ENCODE measurements at places on chromosomes 7 and 10.

DNA sequence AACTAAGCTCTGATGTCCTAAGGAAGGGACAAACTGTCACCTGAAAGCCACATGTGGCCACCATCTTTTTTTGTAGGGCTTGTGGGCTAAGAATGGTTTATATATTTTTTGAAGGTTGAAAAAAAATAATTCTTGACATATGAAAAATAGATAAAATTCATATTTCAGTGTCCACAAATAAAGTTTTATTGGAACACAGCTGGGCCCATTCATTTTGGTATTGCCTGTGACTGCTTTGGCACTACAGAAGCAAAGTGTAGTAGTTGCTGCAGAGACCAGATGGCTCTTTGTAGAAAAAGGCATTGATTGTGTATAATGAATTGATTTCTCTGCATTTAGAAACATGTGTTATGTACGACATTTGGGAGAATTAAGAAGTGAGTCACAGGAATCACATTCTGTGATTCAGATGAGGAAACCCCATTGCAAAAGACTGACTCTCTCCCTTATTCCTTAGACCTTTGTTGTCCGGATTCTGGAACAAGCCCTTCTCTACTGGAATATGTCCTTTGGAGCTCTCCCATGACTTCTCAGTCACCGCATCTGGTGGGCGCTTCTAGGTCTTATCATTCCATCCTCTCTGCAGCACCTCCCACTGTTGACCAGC is 438.7 kb downstream of the LRMDA start:
- H3K4me3 ChIP-seq, result no peak overlapping the region
- DNase-seq, result no peak
- H3K27me3 ChIP-seq, result no peaks in the 10 kb centered on the region
- H3K36me3 ChIP-seq, result no peaks in the 10 kb centered on the region

- H3K4me1 ChIP-seq, result peaks cover 9% of the 10 kb centered on the region
- peaks cover 26% of the 10 kb centered on the region for H3K36me3 ChIP-seq
- H3K4me3 ChIP-seq, result no peak overlapping the region
- H3K27me3 ChIP-seq, result no peaks in the 10 kb centered on the region
Observed at GRCh38 chr7:51080216-51080615, 236.4 kb downstream of the COBL start.

DNA sequence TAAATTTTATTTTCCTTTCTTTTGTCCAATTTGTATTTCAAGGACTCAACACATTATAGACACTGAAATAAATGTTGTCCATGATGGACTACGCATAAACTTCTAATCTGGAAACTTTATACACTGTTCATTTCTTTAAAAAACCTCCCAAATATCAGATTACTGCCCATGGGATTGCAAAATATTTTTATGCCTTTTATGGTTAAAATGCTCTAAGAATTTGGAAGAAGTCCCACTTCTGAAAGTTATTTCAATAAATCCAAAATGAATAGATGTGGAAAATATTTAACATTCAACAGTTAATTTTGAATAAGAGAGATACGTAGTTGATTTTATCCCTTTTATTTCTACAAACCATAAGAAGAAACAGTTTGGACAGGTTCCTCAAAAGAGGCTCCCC is 46.1 kb downstream of the CABCOCO1 start:
- no peaks in the 10 kb centered on the region for H3K36me3 ChIP-seq
- H3K4me1 ChIP-seq, result no peaks in the 10 kb centered on the region
- no peak overlapping the region for H3K4me3 ChIP-seq
- H3K27me3 ChIP-seq, result no peaks in the 10 kb centered on the region
- no peak overlapping the region for H3K27ac ChIP-seq
- no peak for DNase-seq

DNA sequence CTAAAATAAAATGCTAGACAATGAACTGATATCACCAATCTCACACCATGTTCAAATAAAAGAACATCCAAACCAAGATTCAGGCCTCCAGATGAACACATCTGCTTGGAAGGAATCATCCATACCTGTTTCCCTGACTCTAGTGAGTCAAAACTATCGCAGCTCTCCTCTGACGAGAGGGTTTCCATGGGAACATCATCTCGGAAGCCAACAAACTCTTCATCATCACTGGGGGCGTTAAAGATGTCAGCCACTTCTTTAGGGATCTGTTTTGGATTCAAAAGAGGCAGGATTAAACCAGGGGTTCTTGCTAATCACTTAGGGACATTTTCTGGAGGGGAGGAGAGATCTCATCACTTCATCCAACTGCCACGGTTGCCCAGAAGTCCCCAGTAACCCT is 29.1 kb downstream of the CDCA7L start:
- H3K27me3 ChIP-seq, result no peaks in the 10 kb centered on the region
- peaks cover 14% of the 10 kb centered on the region for H3K36me3 ChIP-seq
- H3K27ac ChIP-seq, result no peak overlapping the region
- no peak for DNase-seq

DNA sequence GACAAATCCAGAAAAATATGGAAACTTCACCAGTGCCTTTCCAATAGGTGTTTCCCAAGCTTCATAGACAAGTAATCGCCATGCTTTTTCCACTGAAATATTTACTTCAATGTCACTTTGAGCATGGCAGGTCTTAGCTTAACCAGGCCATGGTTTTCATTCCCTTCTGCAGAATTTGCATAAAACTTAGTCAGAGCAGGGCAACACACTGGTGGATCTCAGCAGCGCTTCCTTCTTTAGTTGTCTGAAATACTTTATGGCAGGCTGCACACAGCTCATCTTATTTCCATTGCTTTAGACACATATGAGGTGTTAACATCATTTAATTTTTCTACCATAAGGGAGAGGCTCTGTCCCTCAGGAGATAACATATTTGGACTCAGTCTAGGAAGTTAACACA is 102.9 kb upstream of the AHR start:
- no peaks in the 10 kb centered on the region for H3K36me3 ChIP-seq
- no peaks in the 10 kb centered on the region for H3K27me3 ChIP-seq
- H3K4me1 ChIP-seq, result no peaks in the 10 kb centered on the region
- no peak overlapping the region for H3K27ac ChIP-seq
- H3K4me3 ChIP-seq, result no peak overlapping the region
